Mucosa of descending colon (tissue), 3 donors: ENCODE measurements at places on chromosomes 3 and 15. TPM values are rescaled to one million over a fixed set of nuclear protein-coding genes. Genes with fewer than 3 reads are reported as not detected.

DNA sequence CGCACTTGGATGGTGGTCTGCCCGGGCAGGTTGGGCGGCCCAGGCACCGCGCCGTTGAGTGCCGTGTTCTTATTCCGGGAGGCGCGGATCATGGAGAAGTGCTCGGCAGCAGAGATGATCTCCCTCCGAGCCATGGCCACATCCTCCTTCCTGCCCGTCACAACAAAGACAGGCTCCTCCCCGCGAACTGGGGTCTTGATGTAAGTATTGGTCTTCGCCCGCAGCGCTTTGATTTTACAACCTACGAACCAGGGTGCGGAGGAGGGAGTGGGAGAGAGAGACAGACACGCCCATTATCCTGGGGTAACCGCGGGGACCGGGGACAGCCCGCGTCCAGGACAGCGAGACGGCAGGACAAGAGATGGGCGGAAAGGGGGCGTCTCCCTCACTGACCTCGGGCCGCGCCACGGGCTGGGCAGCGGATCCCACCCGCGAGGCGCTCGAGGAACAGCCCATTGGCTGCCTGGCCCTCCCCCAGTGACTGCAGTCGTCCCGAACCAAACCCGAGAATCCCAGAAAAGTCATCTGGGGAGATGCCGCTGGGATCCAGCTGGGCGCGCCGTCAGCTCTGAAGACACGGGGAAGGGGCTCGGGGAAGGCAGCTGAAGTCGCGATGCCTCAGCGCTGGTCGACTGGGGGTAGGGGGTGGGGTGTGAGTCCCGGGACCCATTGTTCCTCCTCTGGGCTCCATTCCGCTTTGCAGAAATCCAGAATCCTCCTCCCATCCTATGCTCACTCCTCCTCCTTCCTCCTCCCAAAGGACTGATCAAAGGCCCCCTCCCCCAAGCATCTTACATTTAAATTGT lies 1.2 kb downstream of the MEX3B start:
- peak; percentile 55 for DNase-seq

Gene SYNPR
- total RNA-seq: not detected

GRCh38 chr3:137766041-137766875 lies 2.1 kb downstream of the SOX14 start:
- DNase-seq: no peak

DNA sequence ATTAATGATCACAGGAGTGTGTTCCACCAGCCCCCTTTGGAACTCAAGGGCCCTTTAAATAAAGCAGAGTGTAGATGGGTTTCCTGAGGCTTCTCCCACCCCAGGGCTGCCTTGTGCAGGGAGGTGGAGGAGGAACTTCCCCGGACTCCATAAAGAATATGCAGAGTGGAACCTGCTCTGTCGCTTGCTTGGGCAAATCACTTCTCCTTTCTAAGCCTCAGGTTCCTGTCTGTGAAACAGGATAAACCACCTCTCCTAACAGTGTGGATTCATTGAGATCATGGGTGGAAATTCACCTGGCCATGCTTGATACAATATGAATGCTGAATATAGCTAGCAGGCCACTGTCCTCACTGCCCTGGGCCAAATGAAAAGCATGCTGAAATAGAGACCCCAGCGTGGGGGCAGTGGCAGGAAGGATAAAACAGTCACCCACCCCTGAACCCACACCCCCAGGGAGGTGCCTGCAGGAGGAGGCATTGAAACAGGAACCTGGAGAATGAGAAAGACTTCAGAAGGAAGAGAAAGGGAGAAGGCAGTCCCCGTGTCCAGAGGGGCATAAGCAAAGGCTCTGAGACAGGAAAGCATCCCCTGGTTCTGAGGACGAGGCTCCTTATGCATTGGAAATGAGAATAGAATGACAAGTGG lies 41.1 kb upstream of the CHRNB4 start:
- DNase-seq: no peak

GRCh38 chr3:117477214-117477755 lies 767.7 kb downstream of the TUSC7 start:
- no peak for DNase-seq

Gene CFAP100
- not detected for total RNA-seq

GRCh38 chr3:86988235-86988634 lies 2.7 kb downstream of the VGLL3 start:
- DNase-seq: no peak
